NCI-H1048 (cell line): ENCODE measurements at places on chromosomes 3 and 15.

DNA sequence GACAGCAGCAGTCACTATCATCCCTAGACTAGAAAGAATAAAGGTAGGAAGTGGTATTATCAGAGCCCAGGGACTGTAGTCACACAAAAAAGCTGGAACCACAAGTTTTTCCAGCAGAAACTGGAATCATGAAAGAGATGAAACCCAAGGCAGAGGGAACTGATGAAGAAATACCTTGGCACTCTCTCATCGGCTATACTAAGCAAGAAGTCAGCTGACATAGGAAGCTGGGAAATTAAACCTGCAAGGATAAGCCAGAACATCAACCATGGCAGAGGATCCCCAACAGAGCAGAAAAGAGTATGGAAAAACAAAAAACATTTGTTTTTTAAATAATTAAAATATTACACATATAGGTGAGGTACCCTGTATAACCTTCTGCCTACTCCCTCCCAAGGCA is 86.5 kb downstream of the AQR start:
- DNase-seq: no peak

GRCh38 chr3:151093905-151094304 is 8.4 kb downstream of the MED12L start:
- no peak for DNase-seq

GRCh38 chr3:1117843-1118473 is 25.1 kb downstream of the CNTN6 start:
- no peak for DNase-seq

- DNase-seq: no peak
Observed at GRCh38 chr15:93566762-93567161, 477.8 kb upstream of the RGMA start.
